ENCODE measurements at places on chromosomes 13 and 19. TPM values are rescaled to one million over a fixed set of nuclear protein-coding genes. Genes with fewer than 3 reads are reported as not detected.

The ZNF865 gene
- 12.0 TPM for total RNA-seq

The ZNF667 gene
- 0.78 TPM for total RNA-seq

The IGFL3 gene
- total RNA-seq: not detected

The ZNF625 gene
- 3.5 TPM for total RNA-seq

The LSR gene
- 25.3 TPM for total RNA-seq

The KCNN1 gene
- 0.15 TPM for total RNA-seq

The CBARP gene
- 1.1 TPM for total RNA-seq

The TNNT1 gene
- not detected for total RNA-seq

The DCT gene
- 0.11 TPM for total RNA-seq

The SLC10A2 gene
- not detected for total RNA-seq

The METTL21C gene
- not detected for total RNA-seq

The C19orf44 gene
- total RNA-seq: 5.5 TPM

The COX7A1 gene
- not detected for total RNA-seq

The PMIS2 gene
- not detected for total RNA-seq

The ADGRE3 gene
- total RNA-seq: not detected

The SHISA2 gene
- total RNA-seq: 0.21 TPM

The ZNF610 gene
- 0.82 TPM for total RNA-seq

The MAST3 gene
- 16.2 TPM for total RNA-seq

The KLK2 gene
- total RNA-seq: not detected

The RPS28 gene
- 2,155 TPM for total RNA-seq

The EFNA2 gene
- total RNA-seq: not detected

The RGCC gene
- 129 TPM for total RNA-seq

The FFAR2 gene
- not detected for total RNA-seq

The ANGPTL8 gene
- not detected for total RNA-seq

The CYP4F11 gene
- not detected for total RNA-seq

The PCDH20 gene
- total RNA-seq: not detected

The LMTK3 gene
- 3.8 TPM for total RNA-seq

The SPINT2 gene
- total RNA-seq: 20.1 TPM

The CTXN1 gene
- 0.69 TPM for total RNA-seq

The MISP gene
- total RNA-seq: not detected

The VAV1 gene
- total RNA-seq: 59.5 TPM

The OR4F17 gene
- total RNA-seq: not detected

The LIM2 gene
- total RNA-seq: 0.31 TPM

Data from activated CD8-positive, alpha-beta memory T cell treated with anti-CD3 and anti-CD28 coated beads for 36 hours (primary cell).